ENCODE measurements at places on chromosomes 4 and X.

- no peak for DNase-seq
These were observed 659.8 kb upstream of the MAGEB2 start for GRCh38 chrX:29555465-29556091.

GRCh38 chrX:78693012-78693411 lies 33.9 kb upstream of the RTL3 start:
- no peak for DNase-seq

- no peak for DNase-seq
These were observed 255.4 kb upstream of the TTC29 start for GRCh38 chr4:147201016-147201415.

- DNase-seq: no peak
These were observed 4.7 kb downstream of the PTTG2 start for GRCh38 chr4:37964734-37965457.

GRCh38 chrX:82961129-82961528 lies 547.0 kb upstream of the POU3F4 start:
- DNase-seq: no peak

GRCh38 chr4:128255906-128256305 lies 31.7 kb downstream of the PGRMC2 start:
- DNase-seq: no peak

DNA sequence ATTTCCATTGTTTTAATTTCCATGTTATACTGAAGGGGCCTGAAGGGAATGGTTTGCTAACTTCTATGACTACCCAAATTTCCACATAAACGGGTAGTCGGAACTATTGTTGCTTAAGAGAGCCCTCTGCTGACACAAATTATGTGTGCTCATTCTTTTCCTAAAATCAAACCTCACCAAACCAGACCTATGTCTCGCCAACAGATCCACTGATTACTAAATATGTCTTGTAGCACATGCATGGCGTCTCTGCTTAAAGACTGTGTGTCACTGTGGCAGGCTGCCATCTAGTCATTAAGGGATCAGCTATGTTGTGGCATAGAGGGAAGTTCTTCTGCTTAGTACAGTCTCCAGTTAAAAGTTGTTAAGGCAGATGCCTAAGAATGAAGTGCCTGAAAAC lies 25.1 kb downstream of the PIR start:
- DNase-seq: peak; percentile 58

GRCh38 chr4:88812420-88812819 lies 114.8 kb upstream of the NAP1L5 start:
- no peak for DNase-seq

DNA sequence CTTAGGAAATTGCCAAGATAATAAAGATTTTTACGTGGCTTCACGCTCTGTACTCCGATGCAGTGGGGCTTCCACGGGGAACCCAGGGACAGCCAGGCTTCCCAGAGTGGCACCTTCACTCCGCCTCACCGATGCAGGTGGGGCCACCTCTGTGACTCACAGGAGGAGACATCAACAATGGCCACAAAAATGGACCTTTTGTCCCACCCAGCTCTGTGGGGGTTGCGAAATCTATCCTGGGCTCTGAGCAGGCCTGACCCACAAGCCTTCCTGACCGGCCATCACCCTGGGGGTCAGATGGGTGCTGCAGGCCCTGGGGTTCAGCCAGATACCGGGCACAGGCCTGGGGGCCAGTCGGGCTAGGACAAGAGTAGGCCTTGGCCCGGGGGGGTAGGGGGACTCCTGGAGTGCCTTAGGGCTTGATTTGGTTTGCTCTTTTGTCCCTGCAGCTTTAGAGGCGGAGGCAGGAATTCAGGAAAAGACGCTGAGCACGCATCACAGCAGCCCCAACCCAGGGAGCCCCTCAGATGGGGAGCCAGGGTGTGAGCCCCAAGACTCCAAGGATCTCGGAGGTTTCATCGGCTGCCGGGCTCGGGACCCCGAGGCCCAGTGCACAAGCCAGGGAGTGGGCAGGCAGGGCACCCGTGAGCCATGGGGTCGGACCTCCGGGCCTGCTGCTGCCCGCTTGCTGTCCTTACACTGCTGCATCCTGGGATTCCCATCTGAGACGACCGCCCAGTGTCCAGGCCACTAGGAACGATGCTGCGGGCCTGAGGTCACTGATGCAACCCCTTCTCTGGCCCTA lies 136.5 kb upstream of the NKX1-1 start:
- no peak for DNase-seq

- no peak for DNase-seq
These were observed 256.9 kb upstream of the TEX13A start for GRCh38 chrX:105477351-105477750.

GRCh38 chrX:2691543-2692220 lies 587 bp downstream of the CD99 start:
- DNase-seq: peak; percentile 17

DNA sequence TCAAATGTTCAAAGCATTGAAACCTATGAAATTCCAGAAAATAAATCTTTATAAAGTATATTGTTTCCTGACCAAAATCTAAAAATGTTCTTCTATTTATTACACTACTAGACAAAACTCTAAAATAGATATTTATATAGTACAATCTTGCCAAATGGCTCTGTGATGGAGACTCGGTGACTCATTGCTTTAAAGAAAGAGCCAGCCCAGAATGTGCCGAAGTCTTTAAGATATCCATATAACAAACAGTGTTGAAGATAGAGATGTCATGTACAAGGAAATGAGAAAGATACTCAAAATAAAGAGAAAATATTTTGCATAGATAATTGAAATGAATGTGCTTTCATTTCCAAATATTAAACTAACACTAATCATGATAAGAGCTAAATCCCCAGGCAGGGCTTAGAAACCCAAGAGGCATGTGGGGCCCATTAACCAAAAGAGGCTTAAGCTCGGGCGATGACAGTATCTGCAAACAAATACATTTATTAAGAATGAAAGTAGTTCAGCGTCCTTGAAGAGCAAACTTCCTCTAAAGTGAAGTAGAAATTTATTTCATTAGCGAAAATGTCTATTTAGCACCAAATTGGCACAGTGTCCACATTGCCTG lies 102.1 kb upstream of the FAM9B start:
- DNase-seq: no peak

- no peak for DNase-seq
These were observed 99.5 kb upstream of the CTSO start for GRCh38 chr4:156053174-156053573.

DNA sequence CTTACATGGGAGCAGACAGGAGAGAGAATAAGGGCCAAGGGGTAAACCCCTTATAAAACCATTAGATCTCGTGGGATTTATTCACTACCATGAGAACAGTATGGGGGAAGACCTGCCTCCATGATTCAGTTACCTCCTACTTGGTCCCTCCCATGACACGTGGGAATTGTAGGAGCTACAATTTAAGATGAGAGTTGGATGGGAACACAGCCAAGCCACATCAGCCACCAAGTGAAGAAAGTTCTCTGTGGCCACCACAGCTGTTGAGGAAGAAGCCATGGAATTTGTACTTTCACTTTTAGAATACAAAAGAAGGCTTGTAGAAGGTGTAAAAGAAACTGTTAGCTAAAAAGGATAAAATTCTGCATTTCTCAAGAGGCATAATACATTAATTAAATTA lies 67.0 kb upstream of the CXorf51A start:
- DNase-seq: no peak

DNA sequence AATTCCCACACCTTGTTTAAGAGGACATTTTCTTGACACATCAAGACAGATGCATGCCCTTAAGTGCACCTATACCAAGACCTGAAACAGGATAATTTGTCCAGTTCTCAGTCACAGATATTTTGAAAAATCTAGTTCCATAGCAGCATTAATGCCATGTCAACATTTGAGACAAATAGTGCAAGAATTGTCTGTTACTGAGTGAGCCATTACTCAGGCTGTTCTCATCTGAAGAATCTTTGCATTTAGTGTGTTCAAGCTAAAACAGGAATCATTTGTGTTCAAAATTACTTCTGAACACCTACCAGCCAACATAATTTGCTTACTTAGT lies 354.9 kb downstream of the KCNIP4 start:
- DNase-seq: no peak

DNA sequence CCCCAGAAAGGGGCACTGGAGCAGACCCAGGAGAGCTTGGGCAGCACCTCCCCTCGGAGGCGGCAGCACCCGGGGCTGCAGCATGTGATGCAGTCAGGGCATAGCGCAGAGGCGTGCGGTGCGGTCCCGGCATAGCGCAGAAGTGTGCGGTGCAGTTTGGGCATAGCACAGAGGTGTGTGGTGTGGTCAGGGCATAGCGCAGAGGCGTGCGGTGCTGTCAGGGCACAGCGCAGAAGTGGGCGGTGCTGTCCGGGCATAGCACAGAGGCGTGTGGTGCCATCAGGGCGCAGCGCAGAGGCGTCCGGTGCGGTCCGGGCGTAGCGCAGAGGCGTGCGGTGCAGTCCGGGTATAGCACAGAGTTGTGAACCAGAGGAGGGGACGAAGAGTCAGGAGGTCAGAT lies 42.8 kb downstream of the ADRA2C start:
- DNase-seq: no peak

DNA sequence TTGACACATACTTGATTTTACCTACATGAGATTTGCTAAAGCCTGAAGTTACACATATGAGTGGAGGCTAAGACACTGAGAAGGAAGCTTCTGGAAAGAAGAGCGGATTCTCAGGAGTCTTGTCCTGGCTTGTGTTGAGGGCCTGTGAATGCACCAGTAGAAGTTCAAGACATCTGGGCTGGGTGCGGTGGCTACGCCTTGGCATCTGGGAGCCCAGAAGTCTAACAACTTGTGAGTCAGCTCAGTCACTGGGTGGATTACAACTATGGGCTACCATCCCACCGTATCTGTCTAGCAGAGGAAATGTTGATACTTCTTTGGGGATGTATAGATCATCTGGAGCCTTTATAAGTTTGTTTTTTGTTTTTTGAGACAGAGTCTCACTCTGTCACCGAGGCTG lies 375.6 kb upstream of the SMIM31 start:
- no peak for DNase-seq

DNA sequence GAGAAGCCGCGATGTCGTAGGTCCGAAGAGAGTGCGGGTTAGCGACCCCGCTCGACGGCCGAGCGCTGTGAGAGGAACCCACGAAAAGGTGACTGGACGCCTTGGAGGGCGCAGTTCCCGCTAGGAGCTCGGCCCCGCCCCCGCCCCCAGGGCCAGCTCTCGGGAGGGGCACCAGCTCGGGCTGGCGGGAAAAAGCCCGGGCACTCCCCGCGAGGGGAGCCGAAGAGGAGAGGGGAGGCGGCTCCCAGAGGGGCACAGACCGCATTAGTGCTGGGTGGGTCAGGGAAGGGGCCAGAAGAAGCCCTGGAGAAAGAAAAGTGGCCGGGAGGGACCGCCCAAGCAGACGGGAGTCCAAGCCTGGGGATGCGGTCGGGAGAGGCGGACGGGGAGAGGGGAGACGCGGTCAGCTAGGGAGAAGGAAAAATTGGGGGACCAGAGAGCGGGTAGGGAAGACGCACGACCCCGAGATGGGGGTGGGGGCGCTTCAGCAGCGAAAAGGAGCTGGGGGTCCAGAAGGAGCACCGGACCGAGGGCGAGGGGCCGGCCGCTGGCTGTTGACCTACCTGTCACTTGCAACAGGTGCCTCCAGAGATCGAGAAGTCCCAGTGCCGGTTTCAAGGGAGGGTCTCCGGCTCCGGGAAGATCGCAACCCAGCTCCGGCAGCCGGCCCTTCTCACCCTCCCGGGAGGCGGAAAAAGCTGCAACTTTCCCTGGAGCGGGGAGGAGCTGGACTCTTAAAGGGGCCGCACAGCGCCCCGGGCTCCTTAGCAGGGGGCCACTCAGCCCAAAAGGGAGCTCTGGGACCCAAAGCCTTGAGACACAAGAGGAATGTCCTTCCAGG lies at the start of gene SYTL4:
Gene SYTL4, minus strand, starts transcription at position 681 of the 841 bp plus-strand sequence. CDS start 30,084 bp downstream, outside the sequence.
- no peak for DNase-seq

- DNase-seq: peak; percentile 46
These were observed 48.7 kb upstream of the ARHGEF6 start for GRCh38 chrX:136829413-136829812.

- DNase-seq: no peak
These were observed 44.3 kb downstream of the RASGEF1B start for GRCh38 chr4:81427344-81427821.

- DNase-seq: no peak
These were observed 12.3 kb downstream of the GPR174 start for GRCh38 chrX:79156818-79157217.

Measured in inflammatory macrophage (primary cell).